ENCODE measurements at places on chromosomes 7 and 10. TPM values are rescaled to one million over a fixed set of nuclear protein-coding genes. Genes with fewer than 3 reads are reported as not detected.

The GNAT3 gene
- not detected for total RNA-seq

The PGAM2 gene
- total RNA-seq, result not detected

The MRPS24 gene
- 259 TPM for total RNA-seq

The MGAM2 gene
- not detected for total RNA-seq

All from A549 treated with Mapracorat at 1 μM for 4 hours (cell line).